ENCODE measurements at places on chromosomes 2 and 18.

DNA sequence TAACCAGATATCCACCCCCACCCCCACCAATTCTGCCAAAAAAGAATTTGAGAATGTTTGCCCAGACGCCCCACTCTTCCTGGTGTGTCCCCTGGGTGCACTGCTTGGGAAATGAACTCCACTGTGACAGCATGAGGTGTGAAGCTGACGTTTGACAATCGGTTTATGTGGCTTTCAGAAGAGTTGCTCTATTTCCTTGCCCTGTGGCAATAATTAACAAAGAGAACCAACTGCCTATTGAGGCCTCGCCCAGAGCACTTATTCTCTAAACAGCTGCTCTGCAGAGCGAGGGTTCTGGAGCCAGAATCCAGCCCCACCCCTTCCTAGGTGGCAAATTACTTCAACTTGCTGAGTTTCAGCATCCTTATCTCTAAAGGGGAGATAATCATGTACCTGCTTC is 115.8 kb upstream of the SIX3 start:
- no peak for DNase-seq

GRCh38 chr2:150478200-150478974 is 9.1 kb downstream of the RND3 start:
- no peak for DNase-seq

DNA sequence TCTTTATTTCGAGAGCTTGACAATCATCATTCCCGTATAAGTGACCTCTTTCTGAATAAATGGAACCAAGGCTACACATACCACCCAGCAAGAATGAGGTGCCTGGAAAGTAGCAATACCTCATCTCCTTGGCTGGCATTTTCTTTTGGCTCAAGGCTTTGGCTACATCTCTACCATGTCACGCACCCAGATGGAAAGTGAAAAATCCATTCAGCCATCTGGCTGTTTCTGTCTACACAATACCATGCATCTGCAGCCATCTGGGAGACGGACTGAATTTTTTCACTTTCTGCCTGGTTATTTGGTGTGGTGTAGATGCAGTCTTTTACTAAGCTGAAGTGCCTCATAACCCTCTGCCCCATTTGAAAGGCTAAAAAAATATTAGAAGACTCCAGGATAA is 566.9 kb downstream of the BCL11A start:
- no peak for DNase-seq

- no peak for DNase-seq
Measured at GRCh38 chr2:102470168-102470567, 2.9 kb upstream of the SLC9A4 start.

DNA sequence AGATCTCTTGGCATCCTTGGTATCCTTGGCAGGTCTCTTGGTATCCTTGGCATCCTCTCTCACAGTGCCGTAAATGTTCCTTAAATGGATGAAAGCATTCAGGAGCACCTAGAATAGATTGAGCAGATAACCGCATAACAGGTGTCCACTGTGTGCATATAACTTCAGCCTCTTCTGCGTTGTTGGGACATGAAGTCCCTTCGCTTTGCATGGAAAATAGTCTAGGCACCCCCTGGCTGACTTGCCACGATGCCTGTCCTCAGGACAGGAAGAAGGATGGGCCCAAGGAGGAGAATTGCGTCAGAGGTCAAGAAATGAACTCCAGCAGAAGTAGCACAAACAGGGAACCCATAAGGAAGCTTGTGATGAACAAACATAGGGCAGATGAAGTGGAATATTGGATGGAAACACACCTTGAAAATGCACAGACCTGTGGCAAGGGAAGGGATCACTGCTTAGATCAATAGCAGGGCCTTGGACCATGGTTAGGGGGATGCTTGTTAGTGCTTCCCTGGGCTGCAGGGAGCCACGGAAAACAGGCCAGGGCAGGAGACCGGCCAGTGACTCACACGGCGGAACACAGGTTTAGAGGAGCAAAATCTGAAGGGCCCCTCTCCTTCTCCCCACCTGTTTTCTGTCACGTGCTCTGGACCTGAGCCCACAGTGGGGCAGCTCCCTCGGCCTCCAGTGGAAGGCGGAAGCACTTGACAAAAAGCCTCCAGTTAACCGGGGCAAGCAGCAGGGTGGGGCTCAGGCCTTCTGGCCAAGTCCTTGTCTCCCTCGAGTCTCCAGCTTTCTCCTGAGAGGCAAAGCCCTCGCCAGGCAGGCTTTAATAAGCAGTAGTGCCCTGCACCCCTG is 99.2 kb upstream of the ASAP2 start:
- no peak for DNase-seq

DNA sequence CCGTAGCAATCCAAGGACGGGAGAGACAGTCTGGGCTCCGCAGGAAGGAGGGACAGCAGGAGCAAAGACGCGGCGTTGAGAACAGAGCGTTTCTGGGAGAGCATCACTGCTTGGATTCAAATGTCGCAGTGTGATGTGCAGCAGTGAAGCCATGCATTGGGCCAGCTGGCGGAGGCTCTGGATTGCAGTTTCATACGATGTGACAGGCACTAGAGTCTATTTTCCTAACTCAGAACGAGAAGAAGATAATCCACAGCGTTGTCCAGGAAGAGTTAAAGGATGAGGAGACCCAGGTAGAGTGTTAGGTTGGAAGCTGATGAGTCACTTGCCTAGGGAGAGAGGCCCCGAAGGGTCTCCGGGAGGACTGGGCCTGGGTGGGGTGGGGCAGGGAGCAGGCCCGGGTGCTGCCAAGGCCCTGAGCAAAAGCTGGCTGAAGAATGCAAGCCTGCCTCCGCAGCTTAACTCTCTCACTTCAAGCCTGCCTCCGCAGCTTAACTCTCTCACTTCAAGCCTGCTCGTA is 17.7 kb upstream of the SEMA4C start:
- DNase-seq, result no peak

DNA sequence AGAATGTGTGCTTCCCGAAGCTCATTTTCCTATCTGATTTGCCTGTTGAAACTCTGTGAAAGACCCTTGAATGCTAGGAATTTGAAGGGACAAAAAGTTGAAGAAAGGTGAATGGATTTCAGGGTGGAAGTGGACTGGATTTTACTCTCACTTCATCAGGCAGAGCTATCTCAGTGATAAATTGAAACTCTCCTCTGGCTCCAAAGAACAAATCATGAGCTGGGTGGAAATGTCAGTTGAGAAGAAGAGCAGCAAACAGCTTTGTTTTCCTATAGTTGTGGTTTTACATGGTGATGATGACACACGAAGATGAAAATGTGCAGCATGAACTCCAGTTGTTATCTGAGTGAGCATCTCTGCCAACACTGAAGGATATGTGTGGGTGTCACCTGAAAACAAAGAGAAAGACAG is 34.4 kb downstream of the CD28 start:
- no peak for DNase-seq

GRCh38 chr18:54109131-54109683 is 115.3 kb downstream of the MBD2 start:
- DNase-seq, result no peak

DNA sequence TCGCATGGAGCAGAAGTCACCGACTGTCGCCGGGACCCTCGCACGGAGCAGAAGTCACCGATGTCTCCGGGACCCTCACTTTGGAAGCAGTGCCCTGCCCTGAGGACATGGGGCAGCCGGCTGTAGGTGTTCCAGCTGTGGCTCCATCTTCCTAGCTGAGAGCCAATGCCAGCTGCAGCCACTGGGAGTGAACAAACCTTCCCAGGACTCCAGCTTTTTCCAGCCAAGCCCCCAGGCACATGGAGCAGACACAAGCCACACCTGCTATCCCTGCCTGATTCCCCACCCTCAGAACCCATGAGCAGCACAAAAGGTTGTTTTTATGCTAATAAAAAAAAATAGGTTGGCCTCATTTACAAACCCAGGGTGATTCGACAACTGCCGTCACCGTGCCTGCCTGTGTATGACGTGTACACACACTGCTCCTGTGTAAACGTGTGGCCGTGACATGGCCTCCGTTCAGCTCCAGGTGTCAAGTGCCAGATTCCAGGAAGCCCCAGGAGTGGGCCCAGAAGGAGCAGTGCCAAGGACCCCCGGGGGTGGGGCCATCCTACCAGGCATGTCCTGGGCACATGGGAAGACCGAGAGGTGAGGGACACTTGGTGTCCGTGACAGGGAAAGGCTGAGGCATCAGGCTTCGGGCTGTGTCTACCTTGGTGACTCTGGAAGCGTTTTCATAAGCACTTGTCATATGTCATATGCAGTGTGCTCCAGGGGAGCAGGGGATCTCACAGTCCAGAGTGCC is 91.5 kb downstream of the EIPR1 start:
- DNase-seq, result no peak

DNA sequence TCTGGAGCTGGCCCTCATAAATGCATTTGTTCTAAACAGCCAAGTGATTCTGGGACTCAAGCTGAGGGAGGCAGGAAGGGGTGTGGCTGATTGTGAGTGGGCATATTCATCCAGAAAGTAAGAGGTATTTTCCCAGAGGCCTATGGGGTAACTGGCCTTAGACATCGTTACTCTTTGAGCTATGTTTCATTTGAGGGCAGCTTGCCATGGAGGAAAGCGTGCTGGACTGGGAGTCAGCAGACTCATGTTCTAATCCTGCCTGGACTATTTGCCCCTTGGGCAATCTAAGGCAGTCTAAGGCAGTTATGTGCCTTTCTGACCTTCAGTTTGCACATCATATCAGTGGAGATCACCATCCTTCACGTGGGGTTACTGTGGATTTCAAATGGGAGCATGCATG is 93.5 kb upstream of the SLC14A2 start:
- DNase-seq, result no peak

DNA sequence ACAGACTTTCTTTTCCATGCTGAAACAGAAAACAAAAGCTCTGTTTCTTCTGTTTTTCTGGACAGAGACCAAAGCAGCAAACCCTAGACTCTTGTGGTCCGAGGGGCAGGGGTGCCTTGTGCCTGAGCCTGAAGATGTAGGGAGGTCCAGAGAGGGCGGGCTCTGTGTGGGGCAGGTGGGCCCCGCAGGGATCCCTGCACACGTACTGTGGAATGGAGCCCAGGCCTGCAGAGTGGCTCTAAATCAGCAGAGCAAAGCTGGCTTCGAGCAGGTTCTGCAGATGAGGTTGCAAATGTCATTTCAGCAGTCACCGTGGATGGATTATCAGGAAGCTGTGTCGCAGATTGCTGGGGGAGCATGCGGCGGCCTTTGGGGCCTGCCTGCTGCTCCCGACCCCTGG is 438.6 kb downstream of the RNF144A start:
- no peak for DNase-seq

- DNase-seq, result no peak
Measured at GRCh38 chr2:40325116-40325515, 126.8 kb downstream of the SLC8A1 start.

GRCh38 chr2:168220965-168221819 is 26.2 kb downstream of the STK39 start:
- no peak for DNase-seq

DNA sequence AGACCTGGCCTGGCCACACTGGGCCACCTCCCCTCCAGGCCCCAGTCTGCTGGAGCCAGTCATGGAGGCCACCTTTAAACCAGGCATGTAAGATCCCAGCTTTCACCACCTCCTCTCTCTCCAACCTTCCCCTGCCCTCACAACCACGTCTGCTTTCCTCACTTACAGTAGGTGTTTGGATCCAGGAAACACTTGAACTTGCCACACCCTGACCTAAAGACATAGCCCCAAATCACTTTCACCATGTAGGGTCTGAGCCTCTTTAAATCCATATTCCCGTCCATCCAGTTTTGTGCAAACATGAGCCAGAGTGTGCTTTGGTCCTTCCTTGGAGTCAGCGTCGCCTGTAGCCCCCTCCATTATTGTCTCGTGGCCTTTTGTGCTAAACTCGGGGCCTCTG is 66.8 kb downstream of the NRP2 start:
- DNase-seq, result no peak

- DNase-seq, result no peak
Measured at GRCh38 chr2:42142547-42143184, 26.5 kb upstream of the EML4 start.

GRCh38 chr18:6406075-6406909 is 8.4 kb downstream of the L3MBTL4 start:
- DNase-seq, result no peak

GRCh38 chr2:32591669-32592463 is 36.0 kb upstream of the TTC27 start:
- DNase-seq, result no peak

DNA sequence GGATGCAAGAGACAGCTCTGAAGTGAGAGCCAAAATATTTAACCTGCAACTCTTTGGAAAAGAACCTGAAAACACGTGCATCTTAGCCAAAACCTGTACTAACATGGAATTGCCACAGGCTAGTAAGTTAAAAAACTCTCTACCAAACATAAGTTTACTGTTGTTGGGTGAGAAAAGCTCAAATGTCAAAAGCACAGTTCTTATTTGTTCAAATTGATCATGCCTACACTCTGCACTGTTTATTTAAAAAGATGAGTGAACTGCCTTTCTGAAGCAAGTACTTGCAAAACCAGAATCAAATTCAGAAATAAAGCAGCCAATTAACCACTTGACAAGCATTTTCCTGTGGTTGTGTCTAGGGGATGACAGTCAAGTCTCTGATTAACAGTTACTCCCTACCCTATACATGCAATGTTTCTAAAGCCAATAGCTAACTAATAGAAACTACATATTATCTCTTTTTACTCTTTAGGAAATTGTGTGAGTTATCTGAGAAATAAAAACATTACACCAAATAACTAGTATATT is 5.6 kb downstream of the IKZF2 start:
- DNase-seq, result no peak

GRCh38 chr18:80126797-80127196 is 17.7 kb downstream of the ADNP2 start:
- no peak for DNase-seq

DNA sequence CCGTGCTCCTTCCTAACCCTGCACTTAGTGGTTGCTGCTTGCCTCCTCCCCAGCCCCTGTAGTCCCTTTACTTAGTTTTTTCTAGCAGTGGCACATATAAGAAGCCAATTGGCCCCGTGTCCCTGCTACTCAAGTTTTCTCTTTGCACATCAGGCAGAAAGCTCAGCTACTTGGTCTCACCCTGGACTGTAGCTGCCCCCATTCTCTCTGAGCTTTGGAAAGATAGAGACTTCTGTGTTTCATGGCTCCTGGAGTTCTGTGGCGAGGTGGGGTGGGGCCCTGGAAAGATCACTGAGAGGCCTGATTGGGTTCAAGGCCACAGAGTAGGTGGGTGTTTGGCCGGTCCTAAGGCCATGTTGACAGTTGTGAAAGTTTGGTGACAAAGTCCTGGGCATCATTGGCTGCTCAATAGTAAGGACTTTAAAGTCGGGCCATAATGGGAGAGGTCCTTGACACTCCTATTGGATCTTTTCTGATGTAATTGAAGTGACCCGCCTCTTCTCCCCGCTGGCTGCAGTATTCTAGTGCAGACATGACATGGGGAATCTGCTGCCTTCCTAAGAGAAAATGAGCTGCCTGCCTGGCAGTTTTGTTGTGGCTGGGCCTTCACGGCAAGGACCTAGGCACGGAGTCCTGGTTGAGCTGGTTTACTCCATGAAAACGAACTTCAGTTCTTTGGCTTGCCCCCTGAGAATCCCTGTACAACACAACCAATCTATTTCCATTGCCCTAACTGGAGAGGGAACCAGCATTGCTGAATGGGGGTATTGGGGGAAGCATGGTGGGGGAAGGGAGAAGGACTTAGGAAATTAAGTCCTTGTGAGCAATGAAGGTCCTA is 26.2 kb upstream of the CYP27A1 start:
- no peak for DNase-seq

DNA sequence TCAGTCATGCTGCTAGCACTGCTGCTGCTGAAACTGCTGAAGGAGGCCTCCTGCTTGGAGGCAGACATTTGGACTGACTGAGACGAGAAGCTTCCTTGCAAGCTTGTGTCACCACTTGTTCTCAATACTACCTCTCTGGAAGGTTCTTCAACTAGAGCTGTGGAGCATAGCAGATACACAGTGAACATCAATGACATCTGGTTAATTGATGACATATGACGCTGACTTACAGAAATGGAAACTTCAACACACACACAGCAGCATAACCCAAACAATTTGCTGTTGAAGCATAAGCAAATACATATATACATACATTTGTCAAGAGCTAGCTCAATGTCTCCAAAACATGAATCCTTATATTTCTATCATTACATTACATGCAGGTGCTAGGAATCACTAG is 47.3 kb downstream of the PLEKHA3 start:
- no peak for DNase-seq

Data from activated CD4-positive, CD25-positive, alpha-beta regulatory T cell treated with anti-CD3 and anti-CD28 coated beads, Interleukin-2, amount 50 U/mL, for 72 hours (primary cell).